Stimulated activated CD4-positive, alpha-beta T cell treated with anti-CD3 and anti-CD28 coated beads, Interleukin-1b, Interleukin-23, amount 100 ng/mL, for 4 hours (primary cell): ENCODE measurements at places on chromosomes 7 and 10.

DNA sequence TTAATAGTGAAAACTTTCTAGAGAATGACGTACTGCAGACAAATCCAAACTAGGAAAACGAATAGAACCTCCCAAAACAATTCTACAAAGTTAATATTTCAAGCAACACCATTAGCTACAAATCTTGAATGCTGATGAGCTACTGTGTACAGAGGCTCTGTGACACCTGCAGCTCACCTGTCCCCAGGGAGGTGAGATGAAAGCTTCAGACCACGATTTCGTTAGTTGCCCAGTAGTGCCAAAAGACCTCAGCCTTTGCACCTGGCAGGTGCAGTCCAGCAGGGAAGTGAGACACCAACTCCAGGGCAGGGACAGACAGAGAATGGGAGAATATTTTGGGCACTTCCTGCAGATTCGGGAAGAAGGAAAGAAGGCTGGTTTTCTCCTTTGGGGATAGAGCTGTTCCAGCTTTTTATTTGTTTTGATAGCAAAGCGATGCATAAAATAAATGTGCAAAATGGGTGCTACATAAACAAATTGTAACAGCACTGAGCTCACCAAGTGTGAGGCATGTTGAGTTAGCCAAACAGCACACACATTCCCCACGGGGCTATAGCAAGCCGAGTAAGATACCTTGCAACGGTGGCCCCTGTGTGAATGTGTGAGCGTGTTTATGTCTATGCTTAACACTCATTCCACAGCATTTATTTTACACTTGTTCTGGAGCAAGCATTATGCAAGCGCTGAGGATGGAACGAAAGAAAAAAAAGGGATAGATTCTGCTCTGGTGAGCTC lies 1024.8 kb upstream of the AUTS2 start:
- no peak for DNase-seq

- no peak for DNase-seq
These were observed 159.8 kb downstream of the MAGI2 start for GRCh38 chr7:79293655-79294142.

- no peak for DNase-seq
These were observed 230.5 kb upstream of the MBL2 start for GRCh38 chr10:53003094-53003493.

DNA sequence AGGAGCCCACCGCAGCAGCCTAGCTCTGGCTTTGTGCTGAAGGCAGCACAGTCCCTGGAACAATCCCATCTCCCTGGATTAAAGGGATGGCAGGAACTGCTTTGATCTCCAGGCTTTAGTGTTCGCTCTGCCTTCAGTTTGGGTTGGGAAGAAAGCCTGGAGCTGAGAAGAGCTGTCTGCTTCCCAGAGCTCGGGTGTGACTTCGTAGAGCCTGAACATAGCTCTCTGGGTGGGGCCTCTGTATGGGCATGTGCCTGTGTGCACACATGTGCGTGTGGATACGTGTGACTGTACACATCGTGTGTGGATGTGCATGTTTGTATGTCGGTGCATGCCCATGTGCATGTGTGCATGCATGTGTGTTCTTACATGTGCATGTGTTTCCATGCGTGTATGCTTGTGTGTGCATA lies 8.7 kb downstream of the ADCY1 start:
- no peak for DNase-seq

DNA sequence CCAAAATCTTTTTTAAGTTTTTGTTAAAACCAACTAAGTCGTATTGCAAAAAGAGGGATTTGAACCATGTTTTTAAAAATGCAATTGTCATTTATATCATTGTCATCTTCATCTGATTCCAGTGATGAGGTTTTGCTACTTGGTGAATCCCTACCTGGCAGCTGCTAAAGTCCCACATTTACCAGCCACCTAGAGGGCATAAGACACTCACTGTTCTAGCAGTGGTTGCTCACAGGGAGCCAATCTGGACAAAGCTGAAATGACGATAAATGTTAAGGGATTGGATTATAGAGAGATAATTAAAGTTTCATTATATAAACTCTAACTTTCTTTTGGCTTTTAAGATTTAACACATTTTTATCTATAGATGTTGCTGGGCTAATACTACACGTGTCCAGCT lies 18.7 kb downstream of the KIFBP start:
- no peak for DNase-seq

GRCh38 chr10:51981731-51982130 lies 282.3 kb upstream of the CSTF2T start:
- no peak for DNase-seq

GRCh38 chr7:90595342-90595800 lies 750 bp upstream of the CDK14 start:
- no peak for DNase-seq
